ENCODE measurements at places on chromosomes 5 and 9.
A peak's percentile ranks its signal among the peaks of the same experiment; 100 is the strongest.

DNA sequence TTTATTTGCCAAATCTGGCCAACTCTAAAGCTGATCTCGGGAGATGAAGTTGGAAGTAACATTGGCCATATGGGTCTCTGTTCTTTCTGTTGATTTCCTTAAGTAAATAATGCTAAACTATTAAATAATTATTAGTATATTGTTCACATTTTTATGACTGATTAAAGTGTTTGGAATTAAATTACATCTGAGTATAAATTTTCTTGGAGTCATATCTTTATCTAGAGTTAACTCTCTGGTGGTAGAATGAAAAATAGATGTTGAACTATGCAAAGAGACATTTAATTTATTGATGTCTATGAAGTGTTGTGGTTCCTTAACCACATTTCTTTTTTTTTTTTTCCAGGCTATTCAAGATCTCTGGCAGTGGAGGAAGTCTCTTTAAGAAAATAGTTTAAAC, 9.3 kb upstream of the FGF18 start:
- no peak for DNase-seq

- DNase-seq: peak; percentile 59
These were observed 1.9 kb upstream of the PCDH1 start for GRCh38 chr5:141879941-141880738.

- no peak for DNase-seq
These were observed 181.2 kb downstream of the PIK3R1 start for GRCh38 chr5:68396722-68397121.

- no peak for DNase-seq
These were observed 117.2 kb downstream of the BNC2 start for GRCh38 chr9:16753256-16753655.

GRCh38 chr5:602466-603035, 9.6 kb upstream of the CEP72 start:
- DNase-seq: no peak

- no peak for DNase-seq
These were observed 22.6 kb downstream of the CDH9 start for GRCh38 chr5:27015758-27016157.

- no peak for DNase-seq
These were observed 1171.5 kb upstream of the NUDT12 start for GRCh38 chr5:104734046-104734445.

DNA sequence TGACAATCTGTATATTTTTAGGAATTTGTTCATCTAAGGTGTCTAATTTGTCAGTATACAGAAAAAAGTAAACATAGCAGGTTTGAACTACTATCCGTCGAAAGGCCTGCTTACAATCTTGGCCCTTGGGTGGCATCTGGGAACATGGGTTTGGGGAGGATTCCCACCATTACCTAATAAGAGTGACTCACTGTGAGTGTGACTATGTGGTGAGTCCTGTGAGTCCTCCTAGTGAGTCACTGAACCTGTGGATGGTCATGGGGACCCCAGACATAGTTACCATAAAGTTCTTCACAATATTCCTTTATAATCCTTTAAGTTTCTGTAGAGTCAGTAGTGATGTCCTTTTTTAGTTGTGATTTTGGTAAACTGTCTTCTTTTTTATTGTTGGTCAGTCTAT, 37.0 kb downstream of the RNF130 start:
- DNase-seq: no peak

GRCh38 chr9:16912197-16912596, 41.7 kb upstream of the BNC2 start:
- no peak for DNase-seq

DNA sequence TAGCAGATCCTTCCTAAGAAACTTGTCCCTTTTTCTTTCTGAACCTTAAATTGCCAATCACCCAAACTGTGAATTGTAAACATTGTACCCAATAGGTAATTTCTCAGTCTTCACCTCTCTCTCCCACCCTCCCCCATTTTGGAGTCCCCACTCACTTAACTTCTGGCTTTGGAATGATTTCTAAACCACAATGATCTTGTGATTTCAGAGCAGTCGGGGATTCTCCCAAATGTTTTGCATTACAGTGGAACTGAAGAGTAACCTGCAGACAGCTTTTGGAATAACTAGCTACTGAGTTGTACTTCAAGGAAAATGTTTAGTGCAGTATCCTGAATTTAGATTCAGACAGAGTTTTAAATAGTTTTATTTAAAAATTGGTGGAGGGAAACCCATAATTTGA, 19.2 kb downstream of the SLC27A6 start:
- DNase-seq: no peak

DNA sequence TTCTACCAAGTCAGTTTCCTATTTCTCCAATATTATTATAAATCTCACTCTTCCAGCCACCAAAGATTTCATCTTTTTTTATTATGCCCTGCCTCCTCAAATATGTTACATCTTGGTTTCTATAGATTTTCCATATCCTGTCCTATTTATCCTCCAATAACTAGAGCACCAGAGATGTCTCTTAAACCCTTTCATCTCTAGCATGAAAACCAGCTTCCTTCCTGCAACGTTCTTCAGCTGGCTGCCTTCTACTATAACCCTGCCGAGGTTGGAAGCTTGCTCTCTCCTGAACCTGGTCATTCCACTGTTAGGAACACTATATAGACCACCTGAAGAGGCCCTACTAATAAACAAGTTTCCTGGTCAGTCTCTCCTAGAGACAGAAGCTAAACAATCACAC, 27.9 kb downstream of the FAM169A start:
- no peak for DNase-seq

- no peak for DNase-seq
These were observed 84.4 kb upstream of the SARDH start for GRCh38 chr9:133822430-133823065.

DNA sequence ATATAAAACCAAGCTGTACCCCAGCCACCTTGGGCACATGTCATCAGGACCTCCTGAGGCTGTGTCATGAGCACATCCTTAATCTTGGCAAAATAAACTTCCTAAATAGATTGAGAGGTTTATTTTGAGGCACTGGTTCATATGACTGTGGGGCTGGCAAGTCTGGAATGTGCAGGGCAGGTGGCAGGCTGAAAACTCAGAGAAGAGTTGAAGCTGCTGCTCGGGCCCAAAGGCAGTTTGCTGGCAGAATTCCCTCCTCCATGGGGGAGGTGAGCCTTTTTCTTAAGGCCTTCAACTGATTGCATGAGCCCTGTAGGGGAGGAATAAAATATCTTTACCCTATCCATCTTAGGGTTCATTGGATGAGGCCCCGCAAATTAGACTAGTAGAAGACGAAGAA, 72.2 kb upstream of the CDK20 start:
- DNase-seq: no peak

DNA sequence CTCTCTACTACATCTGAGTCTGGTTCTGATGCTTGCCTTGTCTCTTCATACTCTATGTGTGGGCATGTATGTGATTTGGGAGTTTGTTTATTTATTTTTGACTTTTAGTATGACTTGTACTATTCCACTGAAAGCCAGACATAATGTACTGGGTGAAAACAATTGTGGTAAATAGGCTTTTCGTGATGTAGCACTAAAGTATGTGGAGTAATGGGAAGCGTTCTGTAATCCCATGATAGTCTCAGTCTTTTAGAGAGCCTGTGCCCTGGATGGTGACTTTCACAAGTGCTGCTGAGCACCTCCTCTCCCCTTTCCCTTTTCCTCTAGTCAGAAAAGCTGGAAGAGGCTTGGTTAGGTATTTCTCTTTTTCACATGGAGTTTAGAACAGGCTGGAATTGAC, 85.8 kb upstream of the S1PR3 start:
- DNase-seq: no peak

- DNase-seq: no peak
These were observed 4.5 kb downstream of the POU4F3 start for GRCh38 chr5:146342882-146343865.
